ENCODE measurements at places on chromosomes 7 and 10.

GRCh38 chr10:100325158-100325557, 4.9 kb downstream of the PKD2L1 start:
- no peak for DNase-seq

GRCh38 chr10:12733271-12733670, 268.2 kb downstream of the CCDC3 start:
- no peak for DNase-seq

DNA sequence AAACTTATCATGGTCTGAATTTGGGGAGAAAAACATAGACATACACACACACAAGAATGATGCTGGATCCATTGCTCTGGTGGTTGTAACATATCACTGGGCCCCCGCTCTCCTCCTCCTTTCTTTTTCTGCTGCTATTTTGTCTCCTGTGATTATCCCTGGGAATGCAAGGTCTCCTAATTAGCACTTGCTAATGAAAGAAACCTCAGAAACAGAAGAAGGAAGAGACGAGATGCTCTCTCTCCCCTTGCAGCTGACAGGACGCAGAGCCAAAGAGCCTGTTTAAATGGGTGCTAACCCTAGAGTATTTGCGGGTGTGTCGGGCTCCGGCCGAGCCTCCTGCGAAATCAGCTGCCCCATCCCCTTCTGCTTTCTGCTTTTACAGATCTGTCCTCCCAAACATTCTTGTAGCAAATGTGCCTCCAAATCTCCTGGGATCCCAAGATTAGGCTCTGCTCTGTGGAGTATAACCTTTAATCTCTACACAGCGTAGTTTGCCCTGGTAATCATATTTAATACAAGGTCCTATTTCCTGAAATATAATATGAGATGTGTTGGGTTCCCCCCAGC, 81.5 kb downstream of the FRMPD2 start:
- no peak for DNase-seq

DNA sequence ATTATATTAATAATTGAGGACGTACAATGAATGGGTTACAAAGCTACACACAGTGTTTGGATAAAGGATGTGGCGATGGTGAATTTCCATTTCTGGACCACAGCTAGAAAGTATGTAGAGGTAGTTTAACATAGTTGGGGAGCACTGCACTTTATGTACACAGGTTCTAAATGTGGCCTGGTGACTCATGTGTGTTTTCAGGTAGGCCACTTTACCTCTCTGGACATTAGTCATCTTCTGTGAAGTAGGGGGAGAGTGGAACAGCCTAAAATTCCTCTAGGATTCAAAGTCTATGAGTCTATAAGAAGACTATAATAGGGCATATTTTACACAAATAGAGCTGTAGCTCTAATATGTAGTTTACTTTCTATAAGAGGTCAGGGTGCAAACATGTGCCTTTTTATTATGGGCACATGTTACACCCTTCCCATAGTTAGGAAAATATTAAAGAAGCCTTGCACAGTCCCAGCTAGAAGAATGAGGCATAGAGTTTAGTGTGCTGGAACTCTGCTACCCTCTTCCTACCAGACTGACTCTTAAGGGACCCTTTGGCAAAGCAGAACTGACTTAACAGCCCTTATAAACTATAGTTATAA, 594.9 kb downstream of the LRMDA start:
- no peak for DNase-seq

GRCh38 chr7:157566631-157567006, 229.8 kb downstream of the DNAJB6 start:
- DNase-seq = no peak

- no peak for DNase-seq
These were observed 2.1 kb upstream of the IL6 start for GRCh38 chr7:22724861-22725260.

DNA sequence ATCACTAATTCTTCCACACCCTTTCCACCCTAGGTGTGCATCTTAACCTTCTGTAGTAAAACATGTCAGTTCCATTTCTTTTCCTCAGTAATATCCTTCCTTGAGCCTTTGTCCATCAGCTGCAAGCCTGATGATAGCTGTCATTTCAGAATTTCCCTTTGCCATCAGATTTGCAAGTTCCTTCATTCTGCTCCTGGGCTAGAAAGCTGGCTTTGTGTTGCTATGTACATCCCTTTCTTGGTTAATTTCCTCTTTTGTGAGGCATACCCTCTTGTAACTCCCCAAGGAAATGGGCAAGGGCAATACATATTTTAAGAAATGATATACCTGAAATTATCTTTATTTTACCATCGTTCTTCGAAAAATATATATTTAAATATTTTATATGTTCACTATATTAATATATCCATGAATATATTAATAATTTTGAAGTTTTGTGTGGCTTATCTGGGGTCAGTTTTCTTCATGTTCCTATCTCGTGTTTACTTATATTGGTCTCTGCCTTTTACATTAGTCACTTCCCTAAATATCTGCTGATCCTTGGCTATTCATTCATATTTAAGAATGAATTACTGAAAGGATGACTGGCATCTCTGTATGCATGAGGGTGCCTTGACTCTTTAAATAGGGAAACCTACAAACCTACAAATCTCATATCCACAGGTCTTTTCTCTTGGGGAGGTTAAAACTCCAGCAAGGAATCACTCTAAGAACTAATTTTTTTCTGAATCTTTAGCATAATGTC, 143.8 kb downstream of the ZNF22 start:
- DNase-seq = no peak

DNA sequence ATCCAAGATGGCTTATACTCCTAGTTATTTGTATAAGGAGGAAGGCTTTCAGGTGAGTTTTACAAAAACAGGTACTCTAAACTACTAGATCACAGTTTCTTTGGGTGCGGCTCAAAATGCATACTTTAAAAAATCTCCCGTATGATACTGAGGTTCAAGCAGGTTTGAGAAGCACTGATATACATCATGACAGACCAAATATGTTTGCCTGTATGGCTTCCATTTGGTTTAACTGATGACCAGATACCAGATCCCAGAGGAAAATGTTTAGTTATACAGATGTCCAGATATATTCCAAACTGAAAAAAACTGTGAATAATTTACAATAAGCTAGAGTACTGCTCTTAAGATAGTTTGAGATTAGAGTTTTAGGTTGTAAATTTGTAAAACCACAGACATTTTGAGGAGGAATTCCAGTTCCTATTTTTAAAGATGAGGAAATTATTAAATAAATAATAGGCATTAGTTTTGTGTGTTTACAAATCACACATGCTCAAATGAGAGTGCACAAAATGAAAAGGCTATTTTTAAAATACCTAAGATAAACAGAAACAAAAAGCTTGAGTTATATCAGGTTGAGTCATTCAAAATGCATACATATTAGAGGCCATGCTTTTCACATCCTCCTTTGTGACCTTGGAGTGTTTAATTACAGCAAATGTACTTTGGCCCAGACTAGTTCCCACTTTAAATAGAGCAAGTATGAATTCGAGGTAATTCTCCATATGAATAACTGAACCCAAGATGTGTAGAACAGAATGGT, 60.5 kb downstream of the SEMA3C start:
- DNase-seq = no peak

GRCh38 chr10:123156078-123156477, 1.9 kb downstream of the BUB3 start:
- no peak for DNase-seq

DNA sequence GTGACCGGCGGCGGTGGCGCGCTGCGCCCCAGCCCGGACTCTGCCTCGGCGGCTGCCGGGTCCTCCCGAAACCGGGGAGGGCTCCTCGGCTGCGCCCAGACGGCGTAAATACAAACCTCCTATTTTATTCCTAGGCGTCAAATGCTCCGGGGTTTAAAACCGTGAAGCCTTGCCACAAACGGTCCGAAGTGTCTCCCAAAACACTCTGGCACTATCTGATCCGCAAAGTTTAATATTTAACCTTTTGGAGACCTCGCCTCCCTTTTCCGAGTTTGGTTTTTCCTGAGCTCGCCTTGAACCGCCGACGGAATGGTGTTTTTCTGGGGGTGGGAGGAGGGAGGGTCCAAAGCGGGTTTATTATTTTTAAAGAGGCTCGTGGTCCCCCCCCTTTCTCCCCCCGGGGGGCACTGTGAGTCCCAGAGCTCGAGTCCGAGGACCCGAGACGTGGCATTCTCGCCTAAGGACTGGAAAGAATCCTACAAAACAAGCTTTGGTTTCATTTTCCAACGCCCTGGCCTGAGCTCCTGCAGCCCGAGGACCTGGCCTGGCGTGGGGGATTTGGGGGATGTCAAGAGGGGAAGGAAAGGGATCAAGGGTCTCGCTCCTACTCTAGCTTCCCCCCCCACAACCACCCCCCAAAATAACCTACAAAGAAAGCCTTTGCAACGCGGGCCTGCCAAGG, 1.8 kb downstream of the TNRC18 start:
- DNase-seq = no peak

GRCh38 chr7:37920305-37920848, at the start of gene EPDR1:
EPDR1 (plus strand) TSS chr7:37920640; CDS start chr7:37920940, 300 bp downstream.
- peak; percentile 35 for DNase-seq

DNA sequence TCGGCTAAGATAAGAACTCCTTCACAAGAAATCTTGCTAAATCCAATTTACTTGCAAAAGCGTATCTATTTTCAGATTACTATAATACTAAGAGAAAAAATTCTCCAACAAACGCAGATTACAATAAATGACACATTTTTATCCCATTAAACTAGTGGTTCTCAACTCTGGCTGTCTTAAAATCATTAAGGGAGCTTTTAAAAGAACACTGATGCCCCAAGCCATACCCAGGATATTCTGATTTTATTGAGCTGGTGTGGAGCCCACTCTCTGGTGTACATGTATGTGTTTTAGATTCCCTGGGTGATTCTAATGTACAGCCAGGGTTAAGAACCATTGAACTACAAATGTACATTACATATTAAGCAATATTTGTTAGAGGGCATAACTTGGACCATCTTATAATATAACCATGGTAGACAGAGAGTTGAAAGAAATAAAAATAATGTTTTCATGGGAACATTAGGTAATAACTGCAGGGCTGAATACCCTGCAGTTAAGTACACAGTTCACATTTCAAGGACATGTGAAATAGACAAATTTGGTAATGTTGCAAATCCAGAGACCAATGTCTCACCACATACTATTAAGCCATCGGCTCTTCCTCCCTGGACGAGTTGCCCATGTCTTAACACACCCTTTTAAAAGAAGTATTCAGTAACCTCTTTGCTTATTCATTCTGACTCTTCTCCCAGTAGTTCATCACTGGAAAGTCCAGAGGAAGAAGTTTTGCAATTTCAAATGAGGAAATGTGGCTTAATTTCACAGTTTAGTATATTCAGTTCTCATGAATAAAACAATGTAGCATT, 6.2 kb downstream of the GSAP start:
- no peak for DNase-seq

- DNase-seq = no peak
These were observed 9.1 kb upstream of the PRKRIP1 start for GRCh38 chr7:102387064-102387463.

DNA sequence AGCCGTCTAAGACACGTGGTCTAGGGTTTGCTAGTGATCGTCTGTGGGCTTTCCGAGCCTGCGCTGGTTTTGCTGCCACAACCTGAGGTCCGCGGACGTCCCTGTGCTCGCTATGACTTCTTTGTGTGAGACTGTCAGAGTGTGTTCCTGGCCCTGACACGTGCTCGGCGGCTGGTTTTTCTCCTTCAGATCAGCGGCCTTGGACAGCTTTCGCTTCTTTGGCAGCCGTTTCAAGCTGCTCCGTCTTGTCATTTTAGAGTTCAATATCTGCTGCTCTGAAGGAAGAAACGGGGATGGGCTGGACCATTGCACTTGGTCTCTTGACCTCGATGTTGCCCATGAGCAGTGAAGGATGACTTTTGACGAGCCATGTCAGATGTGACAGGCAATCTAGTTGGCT, 147.3 kb downstream of the MGMT start:
- DNase-seq = no peak

DNA sequence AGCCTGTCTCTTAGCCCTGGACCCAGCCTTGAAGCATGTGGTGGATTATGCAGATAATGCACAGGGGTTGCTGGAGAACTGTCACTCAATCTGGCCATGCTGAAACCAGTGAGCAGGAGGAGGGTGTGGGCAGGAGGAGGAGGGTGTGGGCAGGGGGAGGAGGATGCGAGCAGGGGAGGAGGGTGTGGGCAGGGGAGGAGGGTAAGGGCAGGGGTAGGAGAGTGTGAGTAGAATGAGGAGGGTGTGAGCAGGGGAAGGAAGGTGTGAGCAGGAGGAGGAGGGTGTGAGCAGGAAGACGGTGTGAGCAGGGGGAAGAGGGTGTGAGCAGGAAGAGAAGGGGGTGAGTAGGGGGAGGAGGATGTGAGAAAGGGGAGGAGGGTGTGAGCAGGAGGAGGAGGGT, 18.8 kb downstream of the CAMK2B start:
- DNase-seq = no peak

DNA sequence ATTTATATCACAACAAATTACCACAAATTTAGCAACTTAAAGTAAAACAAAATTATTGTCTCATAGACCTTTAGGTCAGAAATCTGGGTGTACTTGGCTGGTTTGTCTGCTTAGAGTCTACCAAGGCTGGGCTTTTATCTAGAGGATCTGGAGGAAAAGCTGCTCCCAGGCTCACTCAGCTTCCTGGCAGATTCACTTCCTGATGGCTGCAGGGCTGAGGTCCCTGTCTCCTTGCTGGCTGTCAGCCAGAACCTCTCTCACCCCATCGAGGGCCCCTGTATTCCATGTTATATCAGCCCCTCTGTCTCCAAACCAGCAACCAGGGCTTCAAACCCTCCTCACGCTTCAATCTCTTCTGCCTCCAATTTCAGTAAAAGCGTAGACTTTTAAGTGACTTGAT, 734.9 kb downstream of the NRG3 start:
- DNase-seq = no peak

DNA sequence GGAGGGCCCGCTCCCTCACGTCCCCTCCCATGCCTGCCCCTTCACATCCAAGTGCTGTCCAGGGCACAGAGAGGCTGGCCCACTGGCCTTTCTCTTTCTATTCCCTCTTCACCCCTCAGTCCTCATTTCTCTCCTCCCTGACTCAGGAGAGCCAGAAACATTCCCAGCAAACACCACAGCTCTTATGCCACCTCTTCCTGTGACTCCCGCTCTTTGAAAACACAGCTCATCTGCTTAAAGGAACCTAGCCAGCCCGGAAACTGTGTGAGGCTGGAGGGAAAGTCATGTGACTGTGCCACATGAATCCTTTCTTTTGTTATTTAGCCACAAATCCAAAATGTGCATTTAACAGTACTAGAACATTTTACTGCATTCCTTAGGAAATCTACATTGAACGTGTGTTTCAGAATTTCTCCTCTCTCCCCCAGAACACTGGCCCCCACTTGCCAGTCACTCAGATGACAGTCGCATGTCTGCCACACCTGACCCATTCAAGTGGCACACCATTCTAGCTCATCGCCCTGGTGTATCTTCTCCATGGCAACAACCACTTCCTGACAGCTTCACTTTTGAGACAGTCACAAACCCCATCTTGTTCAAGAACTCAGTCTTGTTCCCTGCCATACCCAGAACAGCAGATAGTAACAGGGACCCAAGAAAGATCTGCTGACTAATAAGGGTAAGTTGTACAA, 42.8 kb downstream of the GRB10 start:
- DNase-seq = no peak
